ENCODE measurements at places on chromosomes 6 and 20. TPM values are rescaled to one million over a fixed set of nuclear protein-coding genes. Genes with fewer than 3 reads are reported as not detected.

DNA sequence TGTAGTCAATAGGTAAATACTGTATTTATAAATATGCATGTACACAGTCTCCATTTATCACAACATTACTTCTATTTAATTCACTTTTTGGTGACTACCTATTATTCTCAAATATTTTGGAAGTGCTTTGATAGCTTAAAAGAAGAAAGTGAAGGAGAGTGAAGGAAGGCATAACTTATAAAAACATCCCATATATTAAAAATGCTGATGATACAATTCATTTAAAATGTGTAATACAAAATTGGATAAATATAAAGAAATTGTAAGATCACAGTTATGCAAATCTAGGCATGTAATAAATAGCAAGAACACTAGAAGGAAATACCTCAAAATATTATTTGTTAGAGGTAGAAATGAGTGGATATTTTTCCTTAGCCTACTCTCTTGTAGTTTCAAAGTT lies 111.6 kb upstream of the ADTRP start:
- no peak overlapping the region for H3K27ac ChIP-seq
- no peak overlapping the region for H3K4me3 ChIP-seq
- no peaks in the 10 kb centered on the region for H3K4me1 ChIP-seq
- H3K36me3 ChIP-seq: no peaks in the 10 kb centered on the region
- no peak for DNase-seq

DNA sequence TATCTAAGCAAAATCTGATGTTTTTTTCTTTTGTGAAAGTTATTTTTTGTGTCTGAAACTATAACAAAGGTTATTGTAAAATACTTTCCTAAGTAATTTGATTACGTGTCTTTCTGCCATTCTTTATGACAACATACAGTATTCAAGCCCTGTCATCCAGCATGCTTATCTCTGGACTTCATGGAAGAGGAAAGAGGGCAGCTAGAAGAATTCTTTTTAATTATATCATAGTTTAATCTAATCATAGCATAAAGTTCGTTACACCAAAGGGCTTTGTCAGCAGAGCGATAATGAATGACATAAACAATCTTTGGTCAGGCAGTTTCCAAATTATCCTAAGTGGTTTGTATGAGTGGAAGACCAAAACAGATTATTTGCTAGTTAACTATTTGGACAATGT lies 3.5 kb downstream of the ENPP3 start:
- no peaks in the 10 kb centered on the region for H3K36me3 ChIP-seq
- H3K27ac ChIP-seq: no peak overlapping the region
- no peak overlapping the region for H3K4me3 ChIP-seq
- DNase-seq: no peak
- no peaks in the 10 kb centered on the region for H3K27me3 ChIP-seq

SYCP2L gene
- total RNA-seq: 0.66 TPM

DNA sequence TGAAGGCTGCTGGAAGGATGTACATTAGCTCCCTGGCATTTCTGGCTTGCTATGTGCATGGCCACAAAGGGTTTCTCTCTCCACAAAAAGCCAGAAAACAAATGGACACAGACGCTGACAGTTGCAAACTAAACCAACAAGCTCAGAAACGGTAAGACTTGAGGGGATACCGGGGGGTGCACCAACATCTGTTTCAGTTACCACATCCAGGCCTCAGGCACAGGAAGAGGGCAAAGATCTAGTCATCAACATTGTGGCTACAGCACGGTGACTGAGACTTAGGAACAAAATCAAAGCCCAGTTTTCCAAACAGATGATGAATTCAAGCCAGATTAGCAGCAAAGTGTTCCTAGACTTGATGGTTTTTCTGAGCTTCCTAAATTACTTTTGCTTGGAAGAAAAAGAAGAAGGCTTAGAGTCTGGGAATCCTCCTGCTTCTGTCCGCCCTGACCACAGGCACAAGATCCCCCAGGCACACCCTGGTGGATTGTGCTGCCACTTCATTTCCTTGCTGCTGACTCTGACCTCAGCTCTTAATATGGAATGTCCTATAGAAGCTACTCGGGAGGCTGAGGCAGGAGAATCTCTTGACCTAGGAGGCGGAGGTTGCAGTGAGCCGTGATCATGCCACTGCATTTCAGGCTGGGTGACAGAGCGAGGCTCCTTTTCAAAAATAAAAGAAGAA lies 54.2 kb upstream of the ADGRF1 start:
- H3K4me1 ChIP-seq: peaks cover 38% of the 10 kb centered on the region
- no peak for DNase-seq
- H3K4me3 ChIP-seq: no peak overlapping the region
- H3K27me3 ChIP-seq: no peaks in the 10 kb centered on the region

C6orf47 gene
- total RNA-seq: 30.3 TPM

DNA sequence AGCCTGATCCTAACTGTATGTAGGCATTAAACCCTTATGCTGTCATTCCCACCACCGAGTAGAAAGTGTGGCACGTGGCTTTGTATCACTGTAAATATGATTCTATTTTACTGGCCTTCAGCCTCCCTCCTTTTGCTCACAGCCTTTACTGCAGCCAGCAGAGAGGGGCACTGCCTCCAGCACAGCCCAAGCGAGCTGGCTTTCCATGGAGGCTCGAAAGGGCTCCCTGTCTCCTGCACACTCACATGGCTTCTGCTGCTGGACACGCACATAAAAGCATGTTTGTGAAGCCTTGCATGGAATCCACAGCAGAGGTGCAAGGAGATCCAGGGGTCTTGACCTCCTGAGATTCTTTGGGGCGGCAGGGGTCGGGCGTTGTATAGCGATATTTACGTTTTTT lies 51.3 kb downstream of the RNASET2 start:
- H3K4me3 ChIP-seq: no peak overlapping the region
- H3K36me3 ChIP-seq: no peaks in the 10 kb centered on the region
- no peak overlapping the region for H3K27ac ChIP-seq
- DNase-seq: peak; percentile 42
- no peaks in the 10 kb centered on the region for H3K4me1 ChIP-seq

DNAH8 gene
- total RNA-seq: not detected

MAK gene
- 0.13 TPM for total RNA-seq

TOX2 gene
- 39.5 TPM for total RNA-seq

GRCh38 chr6:161079566-161080262 lies 88.1 kb downstream of the MAP3K4 start:
- no peaks in the 10 kb centered on the region for H3K27me3 ChIP-seq
- no peak for DNase-seq
- H3K36me3 ChIP-seq: peaks cover 77% of the 10 kb centered on the region
- no peak overlapping the region for H3K27ac ChIP-seq

KIF6 gene
- 0.83 TPM for total RNA-seq

ESR1 gene
- total RNA-seq: 0.83 TPM

DNA sequence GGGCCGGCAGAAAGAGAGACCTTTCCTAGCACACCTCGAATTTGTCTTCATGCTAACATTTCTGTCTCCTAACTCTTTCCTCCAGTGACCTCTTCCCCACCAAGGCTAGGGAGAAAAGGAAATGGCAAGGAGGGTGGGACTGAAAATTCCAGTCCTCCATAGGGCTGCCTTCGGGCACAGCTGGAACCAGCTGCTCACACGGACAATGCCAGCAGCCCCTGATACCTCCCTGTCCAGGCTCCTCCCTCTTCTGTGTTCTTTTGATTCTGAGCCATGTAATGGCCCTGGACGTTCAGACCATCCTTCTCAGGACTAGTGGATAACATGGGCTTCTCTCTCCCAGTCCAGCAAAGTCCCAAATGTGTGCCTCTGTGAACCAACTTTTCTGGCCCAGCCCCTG lies 29.1 kb upstream of the PHACTR3 start:
- peaks cover 88% of the 10 kb centered on the region for H3K27me3 ChIP-seq
- peaks cover 10% of the 10 kb centered on the region for H3K4me1 ChIP-seq
- no peak overlapping the region for H3K4me3 ChIP-seq
- H3K27ac ChIP-seq: no peak overlapping the region

GRCh38 chr6:139569566-139569965 lies 195.1 kb upstream of the CITED2 start:
- no peaks in the 10 kb centered on the region for H3K27me3 ChIP-seq
- no peaks in the 10 kb centered on the region for H3K4me1 ChIP-seq
- no peak for DNase-seq
- no peak overlapping the region for H3K4me3 ChIP-seq
- H3K36me3 ChIP-seq: no peaks in the 10 kb centered on the region
- H3K27ac ChIP-seq: no peak overlapping the region

GRCh38 chr6:154989448-154989847 lies 5.7 kb upstream of the TIAM2 start:
- no peaks in the 10 kb centered on the region for H3K4me1 ChIP-seq
- H3K27ac ChIP-seq: no peak overlapping the region
- H3K27me3 ChIP-seq: peaks cover under 1% of the 10 kb centered on the region
- no peak overlapping the region for H3K4me3 ChIP-seq
- no peak for DNase-seq

All from esophagus muscularis mucosa (tissue), 4 donors.